ENCODE measurements at places on chromosomes 7 and 10. TPM values are rescaled to one million over a fixed set of nuclear protein-coding genes. Genes with fewer than 3 reads are reported as not detected.

ADRA2A gene
- total RNA-seq, result 4.9 TPM

UCMA gene
- not detected for total RNA-seq

RARRES2 gene
- total RNA-seq, result 33.5 TPM

CADPS2 gene
- 33.0 TPM for total RNA-seq

CRHR2 gene
- total RNA-seq, result not detected

HACD1 gene
- total RNA-seq, result 142 TPM

- DNase-seq, result no peak
Measured at GRCh38 chr10:117188371-117188770, 8.9 kb upstream of the KCNK18 start.

DNA sequence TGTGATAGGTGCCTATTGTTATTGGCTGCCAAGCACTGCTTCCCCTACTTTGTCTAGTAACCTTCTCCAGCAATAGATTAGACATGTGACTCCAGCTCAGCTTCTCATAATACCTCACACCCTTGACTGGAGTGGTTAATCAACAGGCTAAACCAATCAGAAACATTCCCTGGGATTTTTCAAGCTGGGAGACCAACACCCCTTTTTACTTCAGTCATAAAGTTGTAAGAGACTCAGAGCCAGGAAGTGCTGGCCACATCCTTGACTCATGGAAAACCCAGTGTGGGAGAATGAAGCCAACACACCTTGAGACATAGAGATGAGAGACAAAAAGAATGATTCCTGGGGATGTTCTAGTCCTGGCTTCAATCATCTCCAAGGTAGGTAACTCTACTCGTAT is 62.6 kb upstream of the HECTD2 start:
- no peak for DNase-seq

- DNase-seq, result no peak
Measured at GRCh38 chr10:63646491-63646890, 125.3 kb downstream of the REEP3 start.

GRCh38 chr7:146652176-146652575 is 535.6 kb downstream of the CNTNAP2 start:
- no peak for DNase-seq

GRCh38 chr7:95238252-95238943 is 85.9 kb downstream of the PON1 start:
- no peak for DNase-seq

DNA sequence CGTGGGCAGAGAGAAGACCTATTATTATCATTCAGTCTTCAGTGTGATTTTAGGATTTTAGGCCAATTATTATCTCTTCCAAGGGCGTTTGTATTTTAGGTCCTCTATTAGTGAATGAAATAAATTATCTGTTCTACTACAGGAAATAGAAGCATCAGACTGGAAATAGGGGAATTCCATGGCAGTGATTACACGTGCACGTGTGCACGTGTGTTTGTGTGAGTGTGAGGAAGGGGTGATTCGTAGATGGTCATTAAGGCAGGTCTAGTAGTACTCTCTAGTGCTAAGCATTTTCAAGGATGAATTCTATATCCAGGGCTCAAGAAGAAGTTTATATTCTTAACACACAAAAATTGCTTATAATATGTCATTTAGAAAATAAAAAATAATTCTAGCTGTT is 623.2 kb downstream of the GATA3 start:
- DNase-seq, result no peak
